ENCODE measurements at places on chromosomes 7 and 10.

- no peak for DNase-seq
Measured at GRCh38 chr7:116028787-116029186, 1.8 kb downstream of the TFEC start.

GRCh38 chr7:68180761-68181160 lies 1184.1 kb downstream of the TYW1 start:
- no peak for DNase-seq

DNA sequence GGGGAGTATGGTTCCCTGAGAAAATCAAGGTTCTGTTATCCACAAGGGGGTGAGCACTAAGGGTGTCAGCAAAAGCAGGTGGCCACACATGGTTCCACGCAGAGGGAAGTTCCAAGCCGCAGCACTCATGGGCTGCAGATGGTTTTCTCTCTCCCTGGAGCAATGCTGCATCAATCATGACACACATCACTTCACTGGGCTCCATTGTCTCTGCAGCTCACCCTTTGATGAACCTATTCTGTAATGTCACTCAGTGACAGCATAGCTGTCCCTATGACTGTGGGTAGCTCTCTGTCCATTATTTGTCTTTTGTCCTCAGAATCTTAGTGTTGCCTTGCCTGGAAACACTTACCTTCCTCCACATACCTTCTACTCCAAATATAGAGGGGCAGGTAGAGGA lies 34.8 kb downstream of the LRRC18 start:
- no peak for DNase-seq

GRCh38 chr7:7433811-7434210 lies 101.9 kb downstream of the COL28A1 start:
- no peak for DNase-seq

- no peak for DNase-seq
Measured at GRCh38 chr10:28254290-28254985, 48.4 kb downstream of the MPP7 start.

- no peak for DNase-seq
Measured at GRCh38 chr7:126140858-126141466, 1111.8 kb downstream of the GRM8 start.

DNA sequence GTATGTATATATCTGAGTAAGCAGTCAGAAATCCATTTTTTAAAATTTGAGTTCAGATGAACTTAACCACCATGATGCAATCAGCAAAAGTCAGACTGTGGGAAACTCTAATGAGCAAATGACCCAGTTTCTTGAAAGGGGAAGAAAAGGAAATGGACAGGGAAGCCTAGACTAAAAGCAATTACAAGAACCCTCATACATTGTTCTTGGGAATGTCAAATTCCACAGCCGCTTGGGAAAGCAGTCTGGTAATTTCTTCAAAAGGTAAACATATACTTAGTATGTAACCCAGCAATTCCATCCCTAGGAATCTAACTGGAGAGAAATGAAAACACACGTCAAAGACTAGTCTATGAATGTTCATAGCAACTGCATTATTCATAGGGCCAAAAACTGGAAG lies 16.4 kb upstream of the FOXK1 start:
- peak; percentile 48 for DNase-seq

DNA sequence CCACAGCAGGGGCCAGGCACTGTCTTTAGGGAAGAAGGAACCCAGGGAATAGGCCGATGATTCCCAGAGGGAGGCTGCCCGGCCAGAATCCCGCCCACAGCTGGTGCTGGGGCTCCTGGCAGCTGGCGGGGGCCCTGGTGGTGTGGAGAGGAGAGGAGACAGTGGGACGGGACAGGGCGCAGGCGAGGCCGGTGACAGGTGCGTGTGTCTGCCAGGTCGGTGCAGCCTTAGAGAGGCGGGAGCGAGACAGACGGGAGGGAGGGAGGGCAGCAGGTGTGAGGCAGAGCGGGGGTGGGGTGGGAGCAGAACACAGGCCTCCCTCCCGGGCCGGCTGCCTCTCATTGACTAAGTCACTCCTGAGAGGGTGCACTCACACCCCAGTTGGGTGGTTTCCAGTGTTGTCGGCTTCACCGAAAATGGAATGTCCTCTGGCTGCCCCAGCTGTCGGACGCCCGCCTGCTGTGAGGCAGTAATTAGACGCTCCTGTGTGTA lies 55.2 kb downstream of the ELFN1 start:
- DNase-seq, result no peak

GRCh38 chr10:98910048-98910447 lies 325.6 kb downstream of the HPSE2 start:
- no peak for DNase-seq

GRCh38 chr7:48048113-48048512 lies 12.8 kb downstream of the C7orf57 start:
- DNase-seq, result no peak

DNA sequence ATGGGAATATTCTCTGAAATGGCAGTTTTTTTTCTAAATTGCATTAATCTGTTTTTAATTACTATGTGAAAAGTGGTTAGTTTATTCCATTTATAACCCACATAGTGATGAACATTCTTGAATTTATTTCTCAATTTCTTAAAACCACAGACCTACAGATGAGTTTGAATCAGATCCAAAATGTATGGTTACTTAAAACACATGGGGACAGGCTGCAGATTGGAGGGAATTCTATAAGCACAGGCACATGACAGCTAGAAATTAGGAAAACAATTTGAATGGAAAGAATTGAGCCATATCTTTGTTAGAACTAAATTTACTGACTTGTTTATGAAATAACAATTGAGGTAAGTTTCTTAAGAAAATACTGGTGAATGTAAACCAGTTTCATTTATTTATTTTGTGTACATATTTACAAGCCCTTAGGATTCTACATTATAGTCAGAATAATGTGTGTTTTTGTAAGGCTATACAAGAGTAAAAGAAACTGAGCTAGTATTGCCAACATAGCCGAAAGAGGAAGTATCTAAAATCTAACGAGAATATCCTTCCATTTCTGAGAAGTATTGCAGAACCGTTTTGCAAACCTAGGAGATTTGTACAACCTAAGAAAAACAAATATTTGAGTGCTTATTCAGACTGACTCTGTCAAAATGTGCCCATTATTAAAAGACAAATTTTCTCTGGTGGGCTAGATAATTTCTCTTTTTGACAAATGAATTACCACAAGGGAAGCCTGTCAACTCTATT lies 434.3 kb upstream of the SEMA3D start:
- DNase-seq, result no peak

DNA sequence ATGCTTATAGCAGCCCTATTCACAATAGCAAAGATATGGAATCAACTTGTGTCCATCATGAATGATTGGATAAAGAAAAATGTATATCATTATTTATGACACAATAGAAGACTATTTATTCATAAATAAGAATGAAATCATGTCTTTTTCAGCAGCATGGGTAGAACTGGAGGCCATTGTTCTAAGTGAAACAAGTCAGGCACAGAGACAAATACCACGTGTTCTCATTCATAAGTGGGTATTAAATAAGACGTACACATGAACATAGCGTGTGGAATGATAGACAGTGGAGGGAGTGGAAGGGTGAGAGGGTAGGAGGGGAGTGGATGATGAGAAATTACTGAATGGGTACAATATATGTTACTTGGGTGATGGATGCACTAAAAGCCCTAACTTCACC lies 762.4 kb downstream of the REEP3 start:
- no peak for DNase-seq

GRCh38 chr7:54823776-54824175 lies 64.8 kb upstream of the SEC61G start:
- DNase-seq, result no peak

GRCh38 chr7:39623732-39624441 lies 515 bp downstream of the RALA start:
- no peak for DNase-seq

GRCh38 chr7:151122796-151123157 lies 36.5 kb downstream of the AGAP3 start:
- no peak for DNase-seq
